ENCODE measurements at places on chromosomes 12 and 14.
A peak's percentile ranks its signal among the peaks of the same experiment; 100 is the strongest.

DNA sequence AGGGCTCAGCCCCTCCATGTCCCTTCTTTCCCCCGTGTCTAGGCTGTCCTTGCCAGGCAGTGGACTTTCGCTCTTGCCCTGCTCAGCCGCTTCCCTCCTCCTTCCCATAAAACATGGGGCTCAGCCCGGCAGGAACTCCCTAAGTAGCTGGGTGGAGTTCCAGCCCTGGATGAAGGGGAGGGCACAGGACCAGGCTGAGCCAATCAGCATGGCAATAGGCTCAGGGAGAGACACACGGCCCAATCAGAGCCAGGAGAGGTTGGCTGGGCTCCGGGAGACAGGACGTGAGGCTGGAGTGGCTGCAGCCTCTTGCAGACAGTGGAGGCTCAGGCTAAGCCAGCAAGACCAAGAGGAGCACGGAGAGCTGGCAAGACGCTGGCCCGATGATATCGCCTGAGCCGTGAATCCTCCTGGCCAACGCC is 54.3 kb downstream of the GALNT9 start:
- no peak for DNase-seq

DNA sequence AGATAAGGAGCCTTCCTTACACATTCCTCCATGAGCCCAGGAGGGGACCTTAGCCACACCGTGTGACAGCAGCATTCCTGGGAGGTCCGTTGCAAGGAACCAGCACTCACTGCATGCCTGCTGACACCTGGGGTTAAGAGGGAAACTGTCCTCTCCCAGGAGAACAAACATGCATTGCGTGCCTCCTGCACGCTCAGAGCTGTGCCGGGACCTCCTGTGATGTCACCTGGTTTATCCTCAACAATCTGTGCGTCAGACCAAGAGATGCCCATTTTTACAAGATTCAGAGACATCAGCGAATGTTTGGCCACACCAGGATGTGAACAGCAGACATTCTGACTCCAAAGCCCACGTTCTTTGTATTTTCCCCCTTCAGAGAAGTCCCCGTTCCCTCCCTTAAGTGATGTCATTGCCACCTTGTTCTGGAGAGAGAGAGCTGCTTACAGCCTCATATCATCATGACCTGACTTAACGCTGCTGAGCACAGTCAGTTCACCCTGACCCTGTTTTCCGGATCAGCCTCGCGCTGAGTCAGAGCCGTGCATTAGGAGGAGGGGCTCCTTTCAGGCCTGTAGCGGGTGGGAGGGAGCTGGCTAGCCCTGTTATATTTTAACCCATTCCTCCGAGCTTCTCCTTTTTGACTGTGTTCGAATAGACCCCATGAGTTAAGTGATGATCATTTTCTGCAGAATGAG is 36.2 kb downstream of the TMEM120B start:
- no peak for DNase-seq

DNA sequence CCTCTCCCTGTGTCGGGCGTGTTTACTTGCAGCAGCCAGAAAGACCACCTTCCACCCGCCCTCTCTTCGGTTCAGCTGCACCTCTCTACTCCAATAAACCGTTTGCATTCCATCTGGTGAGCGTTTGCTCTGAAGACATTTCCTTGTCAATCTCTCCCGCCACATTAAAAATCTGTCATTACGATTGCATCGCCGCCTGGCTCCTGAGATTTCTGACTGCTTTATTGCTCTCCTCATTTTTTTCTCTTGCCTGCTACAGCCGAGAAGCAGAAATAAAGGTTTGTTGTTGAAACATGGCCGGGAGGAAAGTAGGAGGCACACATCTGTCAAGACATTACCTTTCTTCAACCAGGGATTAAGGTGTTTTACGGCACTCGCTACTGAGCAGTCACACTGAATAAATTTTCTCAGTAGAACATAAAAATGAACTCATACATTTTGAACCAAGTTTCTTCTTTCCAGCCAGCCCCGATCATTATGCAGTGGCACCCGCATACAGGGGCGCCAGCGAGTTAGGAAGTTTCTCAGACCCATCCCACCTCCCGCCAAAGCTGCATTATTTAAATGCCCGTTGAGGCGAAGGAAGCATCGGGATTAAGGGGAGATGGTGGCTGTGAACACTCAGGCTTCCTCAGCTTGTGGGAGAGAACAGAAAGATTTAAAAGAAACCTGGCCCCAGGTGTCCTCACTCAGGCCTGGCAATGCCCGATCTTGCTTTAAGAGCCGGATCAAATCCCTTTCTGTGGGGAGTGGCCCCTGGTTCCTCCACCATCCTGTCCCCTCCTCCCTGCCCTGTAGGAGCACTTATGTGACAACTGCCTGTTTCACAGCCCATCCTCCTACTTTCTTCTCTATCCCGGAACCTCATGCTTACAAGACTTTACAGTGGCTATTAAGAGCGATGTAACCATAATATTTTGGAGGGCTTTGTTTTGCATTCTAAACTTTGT is 1108.9 kb downstream of the BCL11B start:
- no peak for DNase-seq

- no peak for DNase-seq
Observed at GRCh38 chr14:82239223-82239622, 705.6 kb upstream of the SEL1L start.

DNA sequence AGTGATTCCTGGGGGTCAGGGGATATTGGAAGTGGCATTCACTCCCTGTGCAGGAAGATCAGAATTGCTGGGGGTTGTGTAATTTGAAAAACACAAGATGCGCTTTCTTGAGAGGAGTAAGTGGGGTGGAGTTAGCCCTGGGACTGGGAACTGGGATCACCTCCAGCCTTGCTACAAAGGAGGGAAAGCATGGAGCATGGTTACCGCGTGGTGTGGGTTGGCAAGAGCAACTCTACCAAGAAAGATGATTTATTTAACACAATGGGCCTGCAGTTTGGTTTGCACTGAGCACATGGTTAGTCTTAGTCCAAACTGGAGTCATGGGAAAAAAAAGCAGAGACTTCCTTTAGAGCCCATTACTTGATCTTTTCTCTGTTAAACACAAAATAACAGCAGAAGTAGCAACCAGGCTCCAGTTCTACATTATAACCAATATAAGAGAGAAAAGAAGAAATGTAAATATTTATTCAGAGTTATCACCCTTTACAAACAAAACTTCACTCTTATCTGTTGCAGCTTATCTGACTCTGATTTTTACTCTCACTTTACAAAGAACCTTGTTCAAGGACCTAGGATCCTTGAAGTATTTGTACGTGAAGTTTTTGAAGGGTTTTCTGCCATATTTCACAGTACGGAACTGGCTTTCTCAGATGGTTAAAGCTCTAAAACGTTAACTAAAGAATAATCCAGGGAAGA is 2.1 kb upstream of the NIN start:
- DNase-seq: no peak

GRCh38 chr12:26317942-26318575 is 122.7 kb downstream of the SSPN start:
- no peak for DNase-seq

DNA sequence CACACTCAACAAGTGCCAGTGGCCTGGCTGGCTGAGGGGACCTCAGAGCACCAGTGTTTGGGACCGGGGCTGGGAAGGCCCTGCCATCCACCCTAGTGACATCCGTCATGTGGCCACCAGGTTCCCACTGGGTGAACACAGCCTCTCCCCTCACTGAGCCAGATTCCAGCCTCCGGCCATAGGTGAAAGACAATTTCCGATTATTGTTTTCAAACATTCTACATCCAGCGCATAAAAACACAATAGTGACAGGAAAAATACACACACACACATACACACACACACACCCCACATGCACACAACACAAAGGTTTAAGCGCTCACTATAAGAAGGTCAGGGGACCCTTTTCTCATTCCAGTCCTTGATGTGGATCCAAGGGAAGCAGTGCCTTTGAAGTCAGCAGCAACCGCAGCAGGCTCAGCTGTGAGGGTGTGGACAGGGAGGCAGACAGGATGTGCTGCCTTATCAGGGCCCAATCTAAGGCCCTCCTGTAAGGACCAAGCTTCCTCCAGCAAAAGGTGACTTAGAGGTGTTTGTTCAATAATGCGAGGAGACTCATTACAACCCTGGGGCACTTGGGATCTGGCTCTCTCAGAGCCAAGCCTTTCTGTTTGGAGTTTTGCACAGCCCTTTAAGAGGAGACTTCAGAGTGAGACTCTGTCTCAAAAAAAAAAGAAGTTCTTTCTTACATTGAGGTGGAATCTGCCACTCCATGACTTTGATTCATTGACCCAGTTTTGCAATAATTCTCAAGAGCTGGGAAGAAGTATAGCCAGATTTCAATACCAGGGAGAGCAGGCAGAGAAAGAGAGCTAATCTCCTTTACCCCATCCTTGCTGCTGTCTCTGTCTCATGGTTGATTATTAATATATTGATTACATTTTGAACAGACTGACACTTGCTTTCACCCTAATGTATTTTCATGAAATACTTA is 227.8 kb downstream of the ZFP36L1 start:
- peak; percentile 66 for DNase-seq

GRCh38 chr14:102279688-102280348 is 25.1 kb downstream of the MOK start:
- no peak for DNase-seq

GRCh38 chr12:28258998-28259397 is 68.7 kb downstream of the CCDC91 start:
- no peak for DNase-seq

DNA sequence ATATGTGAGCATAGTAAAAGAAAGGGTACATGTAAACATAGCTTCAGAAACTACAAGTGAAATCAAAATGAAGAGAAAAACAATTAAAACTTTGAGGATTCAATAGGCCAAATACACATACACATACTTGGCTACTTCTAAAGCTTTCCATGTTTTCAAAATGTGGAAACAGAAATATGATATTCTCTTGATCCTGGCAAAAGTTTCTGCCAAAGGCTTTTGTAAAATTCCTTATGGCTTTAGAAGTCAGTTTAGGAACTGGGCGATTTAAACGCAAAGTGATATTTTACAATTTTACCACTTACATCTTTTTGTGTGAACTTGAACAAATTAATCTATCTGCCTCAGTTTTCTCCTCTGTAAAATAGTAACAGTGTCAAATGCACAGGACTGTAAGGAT is 756.4 kb downstream of the C12orf50 start:
- DNase-seq: no peak

DNA sequence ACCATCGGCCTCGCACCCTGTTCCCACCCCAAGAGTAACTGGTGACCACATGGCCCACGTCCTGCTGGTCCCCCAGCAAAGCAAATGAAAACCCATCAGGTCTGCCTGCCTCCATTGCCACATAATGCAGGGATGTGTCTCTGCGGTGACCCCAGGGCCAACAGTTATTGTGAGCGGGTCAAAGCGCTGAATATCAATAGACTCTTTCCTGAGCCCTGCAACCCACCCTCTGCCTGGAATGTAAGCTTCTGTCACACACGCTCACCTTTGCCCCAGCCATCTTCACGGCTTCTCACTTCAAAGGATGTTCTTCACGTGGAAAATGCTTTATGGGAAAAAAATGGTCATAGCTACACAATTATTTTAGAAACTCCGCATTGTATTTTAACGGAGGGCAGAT is 63.9 kb downstream of the FZD10 start:
- no peak for DNase-seq

DNA sequence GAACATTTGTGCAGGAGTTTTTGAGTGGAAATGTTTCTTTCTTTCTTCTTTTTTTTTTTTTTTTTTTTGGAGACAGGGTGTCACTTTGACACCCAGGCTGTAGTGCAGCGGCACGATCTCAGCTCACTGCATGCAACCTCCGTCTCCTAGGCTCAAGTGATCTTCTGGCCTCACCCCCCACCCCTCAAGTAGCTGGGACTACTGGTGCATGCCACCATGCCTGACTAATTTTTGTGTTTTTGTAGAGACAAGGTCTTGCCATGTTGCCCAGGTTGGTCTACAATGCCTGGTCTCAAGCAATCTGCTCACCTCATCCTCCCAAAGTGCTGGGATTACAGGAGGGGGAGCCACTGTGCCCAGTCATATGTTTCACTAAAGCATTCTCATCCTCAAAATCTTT is 69.2 kb upstream of the BCAT1 start:
- no peak for DNase-seq

GRCh38 chr12:113770389-113770865 is 195.7 kb downstream of the RBM19 start:
- no peak for DNase-seq

GRCh38 chr14:68512088-68512487 is 280.8 kb downstream of the ZFP36L1 start:
- no peak for DNase-seq

GRCh38 chr12:113831016-113831415 is 135.1 kb downstream of the RBM19 start:
- DNase-seq: no peak

DNA sequence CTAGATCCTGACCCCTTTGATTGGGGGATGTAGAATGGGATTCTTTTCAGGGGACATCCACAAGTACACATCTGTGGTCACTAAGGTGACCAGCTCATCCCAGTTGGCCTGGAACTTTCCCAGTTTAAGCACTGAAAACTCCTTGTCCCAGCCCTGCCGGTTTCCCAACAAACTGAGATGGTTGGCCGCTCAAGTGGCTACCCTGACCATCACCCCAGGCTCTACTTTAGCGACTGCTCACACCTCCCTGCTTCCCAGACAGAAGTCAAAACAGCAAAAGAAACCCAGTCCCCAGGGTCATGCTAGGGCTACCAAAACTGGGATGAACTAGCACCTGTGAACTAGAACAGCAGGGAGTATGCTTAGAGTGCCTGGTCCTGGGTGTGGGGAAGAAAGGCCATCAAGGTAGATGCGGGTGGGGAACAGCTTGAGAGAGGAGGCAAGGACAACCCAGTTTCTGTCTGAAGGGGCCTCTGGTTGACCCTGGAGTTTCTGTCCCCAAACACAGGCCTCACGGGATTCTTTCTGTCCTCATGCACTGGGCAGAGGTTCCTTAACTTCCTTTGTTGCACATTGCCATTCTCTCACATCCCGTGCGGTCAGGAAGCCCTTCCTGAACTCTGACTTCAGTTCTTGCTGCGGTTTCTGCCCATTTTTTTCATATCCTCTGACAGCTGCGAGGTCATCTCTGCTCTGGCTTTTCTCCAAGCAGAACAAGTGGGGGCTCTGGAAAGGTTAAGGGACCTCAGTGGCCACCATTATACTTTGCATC is 1.6 kb downstream of the LTB4R start:
- DNase-seq: peak; percentile 30

DNA sequence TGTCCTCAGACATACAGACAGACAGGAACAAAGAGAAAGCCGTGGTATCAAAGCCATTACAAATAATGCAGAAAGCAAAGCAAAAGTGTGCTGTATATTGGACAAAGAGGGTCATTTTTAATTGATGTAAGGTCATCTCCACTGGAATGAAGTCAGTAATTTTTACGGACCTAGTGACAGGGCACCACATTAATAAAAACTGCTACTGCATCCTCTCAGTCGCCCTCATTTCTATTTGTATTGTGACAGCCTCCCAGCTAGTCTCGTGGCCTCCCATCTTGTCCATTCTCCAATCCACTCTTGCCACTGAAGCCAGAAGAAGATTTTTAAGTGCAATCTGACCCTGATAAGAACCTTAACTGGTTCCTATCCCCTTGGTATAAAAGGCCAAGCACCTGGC is 132.4 kb downstream of the NUAK1 start:
- no peak for DNase-seq

GRCh38 chr12:105466901-105467598 is 136.6 kb downstream of the C12orf75 start:
- no peak for DNase-seq

Measured in CD4-positive, CD25-positive, alpha-beta regulatory T cell (primary cell).